ENCODE measurements at places on chromosomes 16 and 17.

DNA sequence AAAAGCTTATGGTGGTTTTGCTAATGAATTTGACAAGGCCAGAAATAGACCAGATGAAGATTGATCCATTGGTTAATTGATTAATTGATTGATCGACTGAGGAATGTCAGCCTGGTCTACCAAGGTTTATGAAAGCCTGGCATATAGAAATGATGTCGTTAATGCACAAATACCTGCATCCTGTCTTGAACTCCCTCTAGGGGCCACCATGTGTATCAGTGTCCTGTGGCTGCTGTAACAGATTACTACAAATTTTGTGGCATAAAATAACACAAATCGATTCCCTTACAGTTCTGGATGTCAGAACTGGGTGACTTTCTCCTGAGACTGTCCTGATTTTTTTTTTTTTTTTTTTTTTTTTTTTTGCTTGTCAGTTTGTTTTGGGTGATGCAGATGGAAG, 553.2 kb downstream of the MAF start:
- DNase-seq: no peak

DNA sequence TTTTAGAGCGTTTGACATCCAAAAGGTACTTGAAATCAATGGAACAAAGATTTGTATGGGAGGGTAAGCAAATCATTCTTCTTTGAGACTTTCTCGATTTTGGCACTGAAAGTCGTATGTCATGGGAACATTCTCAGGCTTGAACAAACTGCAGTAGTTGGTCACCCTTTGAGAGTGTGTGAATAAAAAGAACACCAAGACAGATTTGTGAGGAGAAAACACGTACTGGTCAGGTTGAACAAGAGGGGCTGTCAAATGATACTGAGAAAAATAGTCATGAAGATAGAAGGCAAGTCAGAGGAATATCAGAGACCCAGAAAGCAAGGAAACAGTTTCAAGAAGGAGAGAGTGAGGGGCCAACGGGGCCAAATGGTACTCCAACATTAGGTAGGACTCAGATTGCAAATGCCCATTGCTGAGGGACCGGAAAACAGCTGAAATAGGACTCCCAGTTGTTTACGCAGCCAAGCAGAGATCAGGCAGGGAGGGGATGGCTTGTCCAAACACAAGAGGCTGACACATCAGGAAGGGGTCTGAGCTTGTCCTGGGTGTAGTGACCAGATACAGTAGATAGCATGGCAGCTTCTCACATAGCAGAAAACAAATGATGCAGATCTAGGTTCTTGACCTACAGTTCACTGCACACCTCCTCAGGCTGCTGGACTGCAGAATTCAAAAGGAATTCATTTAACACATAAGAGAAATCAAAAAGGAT, 74.5 kb upstream of the MYOCD start:
- no peak for DNase-seq

- DNase-seq: no peak
Observed at GRCh38 chr16:61540216-61540615, 496.0 kb downstream of the CDH8 start.

- DNase-seq: no peak
Observed at GRCh38 chr17:17691468-17692263, 10.4 kb downstream of the RAI1 start.

DNA sequence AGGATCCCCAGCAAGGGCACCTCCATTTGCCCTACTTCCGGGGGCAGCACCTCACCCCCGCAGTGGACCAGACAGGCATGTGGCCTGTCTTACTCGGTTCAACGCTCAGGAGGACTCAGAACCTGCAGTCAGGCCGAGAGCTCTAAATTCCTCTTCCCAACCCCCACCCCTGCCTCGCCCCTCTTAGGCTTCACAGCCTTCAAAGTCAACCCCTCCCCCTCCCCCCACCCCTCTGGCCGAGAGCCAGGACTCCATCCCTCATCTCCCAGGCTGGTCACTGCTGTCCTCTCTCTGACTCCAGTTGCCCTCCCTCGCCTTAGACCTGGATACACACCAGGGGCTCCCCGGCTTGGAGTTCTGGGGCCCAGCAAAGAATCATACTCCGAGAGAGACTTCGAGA, 8.1 kb upstream of the HS3ST6 start:
- no peak for DNase-seq

DNA sequence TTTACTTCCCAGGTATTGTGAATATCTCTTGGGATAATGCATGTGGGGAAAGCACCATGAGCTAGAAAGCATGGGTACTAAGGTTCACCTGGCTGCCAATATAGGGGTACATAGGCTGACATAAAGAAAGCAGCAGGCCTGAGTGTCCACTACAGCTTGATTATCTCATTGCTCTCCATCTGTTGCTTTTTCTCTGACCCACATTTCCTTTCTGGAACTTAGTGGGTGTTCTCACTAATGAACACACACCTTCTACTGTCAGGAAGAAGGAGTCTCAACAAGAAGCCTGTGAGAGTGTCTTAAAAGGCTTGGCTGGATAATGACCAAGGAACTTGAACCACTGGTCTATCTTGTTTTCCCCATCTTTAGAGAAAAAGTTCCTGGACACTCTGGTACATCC, 62.5 kb downstream of the CA10 start:
- no peak for DNase-seq

- no peak for DNase-seq
Observed at GRCh38 chr16:83136419-83136818, 509.6 kb downstream of the CDH13 start.

DNA sequence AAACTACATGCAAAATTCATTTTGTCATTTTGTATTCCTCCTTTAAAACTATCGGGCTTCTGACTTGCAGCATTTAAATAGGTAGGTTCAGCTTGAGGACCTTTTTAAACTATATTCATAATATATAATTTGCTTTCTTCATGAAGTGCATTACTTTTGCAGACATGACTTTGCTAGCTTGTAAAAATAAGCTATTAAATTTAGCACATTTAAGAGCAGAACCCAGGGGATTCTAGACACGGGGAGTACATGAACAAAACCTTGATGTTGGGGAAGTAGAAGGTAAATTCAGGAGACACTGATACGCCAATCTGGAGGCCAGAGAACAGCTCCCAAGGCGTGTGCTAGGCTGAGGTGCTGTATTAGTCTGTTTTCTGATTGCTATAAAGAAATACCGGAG, 32.3 kb upstream of the NUDT7 start:
- DNase-seq: no peak

GRCh38 chr17:83126275-83126811, 46.9 kb downstream of the METRNL start:
- DNase-seq: no peak

DNA sequence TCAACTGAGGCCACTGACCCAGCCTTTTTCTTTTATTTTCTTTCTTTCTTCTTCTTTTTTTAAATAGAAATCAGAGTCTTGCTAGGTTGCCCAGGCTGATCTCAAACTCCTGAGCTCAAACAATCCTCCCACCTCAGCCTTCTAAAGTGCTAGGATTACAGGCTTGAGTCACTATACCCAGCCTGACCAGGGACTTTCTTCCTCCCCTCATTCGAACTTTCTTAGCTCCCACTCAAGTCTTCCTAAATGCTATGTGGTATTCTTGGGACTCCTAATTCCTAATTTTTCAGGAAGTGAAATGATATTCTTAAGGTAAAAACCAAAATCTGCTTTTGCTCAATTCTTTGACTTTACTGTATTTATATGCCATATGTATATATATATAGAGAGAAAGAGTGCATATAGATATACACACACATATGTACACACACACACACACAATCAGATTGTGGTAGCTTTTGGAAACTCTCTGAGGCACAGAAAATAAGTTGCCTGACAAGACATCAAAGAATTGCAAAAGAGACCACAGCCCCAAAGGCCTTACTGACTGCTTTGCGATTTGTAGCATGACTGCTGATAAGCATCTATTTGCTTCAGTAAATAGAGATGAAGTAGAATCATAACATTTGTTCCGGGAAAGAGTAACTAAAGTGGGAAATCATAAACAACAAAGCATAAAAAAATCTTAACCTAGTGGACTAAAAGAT, 9.5 kb upstream of the AMZ2 start:
- no peak for DNase-seq

- DNase-seq: no peak
Observed at GRCh38 chr17:52790359-52790955, 631.9 kb upstream of the CA10 start.

DNA sequence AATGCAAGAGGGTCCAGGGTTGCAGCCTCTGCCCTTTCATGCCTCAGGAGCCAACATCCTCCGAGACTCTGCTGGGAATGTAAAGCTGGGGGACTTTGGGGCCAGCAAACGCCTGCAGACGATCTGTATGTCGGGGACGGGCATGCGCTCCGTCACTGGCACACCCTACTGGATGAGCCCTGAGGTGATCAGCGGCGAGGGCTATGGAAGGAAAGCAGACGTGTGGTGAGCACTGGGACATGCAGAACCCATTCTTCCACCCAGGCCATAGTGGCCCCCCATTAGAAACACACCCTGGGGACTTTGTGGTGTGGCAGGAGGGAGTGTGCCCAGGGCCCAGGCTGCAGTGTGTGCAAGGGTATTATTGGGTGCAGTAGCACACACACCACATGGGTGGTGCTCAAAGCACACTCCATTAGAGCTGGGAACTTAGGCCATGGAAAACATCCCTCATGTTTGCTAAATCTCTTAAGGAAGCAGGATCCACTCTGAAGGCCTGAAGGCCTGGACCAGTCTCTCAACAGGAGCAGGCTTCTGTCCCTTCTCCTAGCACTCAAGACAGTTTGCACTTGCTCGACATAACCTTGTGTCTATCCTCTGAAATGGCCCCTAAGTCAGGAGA, 7.6 kb downstream of the LIMD2 start:
- DNase-seq: no peak

DNA sequence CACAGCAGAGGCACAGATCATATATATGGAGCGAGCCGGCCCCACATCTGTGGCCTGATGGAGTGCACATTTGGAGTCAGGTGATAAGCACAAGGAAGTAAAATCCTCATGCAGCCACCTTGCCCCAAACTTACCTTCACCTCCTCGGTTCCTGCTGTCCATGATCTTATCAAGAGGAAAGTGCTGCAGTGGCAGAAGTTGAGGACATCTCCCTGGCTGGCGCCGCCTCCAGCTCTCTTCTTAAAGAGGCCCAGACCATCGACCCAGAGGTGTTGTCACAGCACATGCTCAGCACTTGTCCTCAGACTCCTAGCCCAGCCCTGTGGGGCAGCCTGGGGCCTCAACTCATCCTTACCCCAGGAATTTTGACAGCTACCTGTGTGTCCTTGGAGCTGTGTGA, 212.5 kb downstream of the CCDC182 start:
- no peak for DNase-seq

DNA sequence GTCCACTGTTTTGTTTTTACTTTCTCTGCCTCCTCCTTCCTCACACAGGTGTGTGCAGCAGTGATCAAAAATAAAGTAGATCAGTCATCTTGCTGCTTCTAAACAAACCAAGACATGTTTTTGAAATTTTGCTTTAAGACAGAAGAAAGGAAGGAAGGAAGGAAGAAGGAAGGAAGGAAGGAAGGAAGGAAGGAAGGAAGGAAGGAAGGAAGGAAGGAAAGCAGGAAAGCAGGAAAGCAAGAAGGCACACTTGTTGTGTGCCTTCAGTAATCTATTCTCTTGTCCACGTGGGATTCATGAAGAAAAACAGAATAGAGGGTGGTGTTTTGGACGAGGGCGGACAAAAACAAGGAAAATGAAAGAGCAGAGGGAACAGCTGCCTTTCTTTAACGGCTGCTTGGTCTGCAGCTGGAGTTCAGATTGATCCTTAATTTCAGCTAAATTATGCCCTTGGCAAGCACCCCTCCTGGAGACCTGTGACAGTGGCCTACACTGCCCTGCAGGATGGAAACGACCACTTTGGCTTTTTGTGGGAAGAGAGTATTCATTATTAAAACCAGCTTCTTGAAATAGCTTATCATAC, 188.5 kb upstream of the IRX3 start:
- DNase-seq: no peak

DNA sequence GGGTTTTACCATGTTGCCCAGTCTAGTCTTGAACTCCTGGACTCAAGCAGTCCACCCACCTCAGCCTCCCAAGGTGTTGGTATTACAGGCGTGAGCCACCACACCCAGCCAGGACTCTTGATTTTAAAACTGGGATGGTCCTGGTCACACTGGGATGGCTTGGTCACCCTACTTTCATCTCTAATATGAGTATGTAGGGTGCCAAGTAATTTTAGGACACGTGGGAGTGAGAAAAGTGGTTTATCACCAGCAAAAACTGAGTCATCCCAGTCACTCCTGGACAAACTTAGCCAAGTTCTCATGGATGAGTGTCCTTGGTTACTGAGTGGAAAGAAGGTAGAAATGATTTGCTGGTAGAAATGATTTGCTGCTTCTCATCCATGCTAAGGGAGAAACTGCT, 9.9 kb downstream of the CLEC19A start:
- DNase-seq: no peak

Measured in stimulated activated CD8-positive, alpha-beta memory T cell treated with anti-CD3 and anti-CD28 coated beads, Interleukin-7, amount 100 ng/mL, for 1 hour (primary cell).